ENCODE measurements at places on chromosomes 7 and 10. TPM values are rescaled to one million over a fixed set of nuclear protein-coding genes. Genes with fewer than 3 reads are reported as not detected.

The ZNF92 gene
- 5.1 TPM for total RNA-seq

The PDK4 gene
- 316 TPM for total RNA-seq

The CCDC3 gene
- total RNA-seq = 6.3 TPM

The ZC3HAV1L gene
- 7.8 TPM for total RNA-seq

The PILRA gene
- 47.2 TPM for total RNA-seq

The STEAP2 gene
- 18.7 TPM for total RNA-seq

The CPEB3 gene
- 5.5 TPM for total RNA-seq

The CYP3A7 gene
- total RNA-seq = 1.7 TPM

The NPFFR1 gene
- total RNA-seq = 0.29 TPM

The MYOZ1 gene
- total RNA-seq = not detected

- H3K36me3 ChIP-seq = no peaks in the 10 kb centered on the region
- DNase-seq = no peak
Observed at GRCh38 chr7:3201937-3202710, 98.9 kb upstream of the SDK1 start.

- H3K36me3 ChIP-seq = peaks cover 4% of the 10 kb centered on the region
- H3K27ac ChIP-seq = no peak overlapping the region
- no peaks in the 10 kb centered on the region for H3K27me3 ChIP-seq
- H3K4me1 ChIP-seq = peaks cover 20% of the 10 kb centered on the region
Observed at GRCh38 chr7:55556031-55556430, 16.3 kb downstream of the VOPP1 start.

GRCh38 chr7:57404343-57404966 lies 45.5 kb upstream of the ZNF716 start:
- no peaks in the 10 kb centered on the region for H3K4me1 ChIP-seq
- no peak overlapping the region for H3K27ac ChIP-seq

- no peak overlapping the region for H3K4me3 ChIP-seq
- H3K27me3 ChIP-seq = no peaks in the 10 kb centered on the region
- DNase-seq = no peak
- H3K4me1 ChIP-seq = no peaks in the 10 kb centered on the region
- no peaks in the 10 kb centered on the region for H3K36me3 ChIP-seq
- no peak overlapping the region for H3K27ac ChIP-seq
Observed at GRCh38 chr7:159060440-159060839, 84.2 kb downstream of the VIPR2 start.

DNA sequence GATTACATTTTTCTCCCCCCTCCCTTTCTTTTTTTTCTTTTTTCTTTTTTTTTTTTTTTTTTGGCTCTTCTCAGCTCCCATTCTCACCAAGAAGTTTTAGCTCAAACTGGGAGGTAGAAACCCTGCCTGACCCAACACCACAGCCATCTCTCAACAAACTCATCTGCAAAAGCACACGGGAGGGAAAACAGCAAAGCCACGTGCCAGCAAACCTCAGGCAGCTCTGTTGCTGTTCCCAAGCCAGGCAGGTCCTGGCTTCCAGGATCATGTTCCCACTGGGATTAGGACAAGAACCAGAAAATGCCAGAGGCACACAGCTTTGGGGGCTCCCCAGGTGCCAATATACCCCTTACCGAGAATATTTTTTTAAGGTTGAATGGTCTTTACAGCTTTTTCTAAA lies 56.7 kb downstream of the ITIH5 start:
- no peaks in the 10 kb centered on the region for H3K4me1 ChIP-seq
- H3K27ac ChIP-seq = no peak overlapping the region
- H3K4me3 ChIP-seq = no peak overlapping the region
- no peaks in the 10 kb centered on the region for H3K27me3 ChIP-seq
- no peaks in the 10 kb centered on the region for H3K36me3 ChIP-seq

- H3K36me3 ChIP-seq = no peaks in the 10 kb centered on the region
- no peak for DNase-seq
- H3K4me1 ChIP-seq = no peaks in the 10 kb centered on the region
- no peak overlapping the region for H3K27ac ChIP-seq
Observed at GRCh38 chr10:130848855-130849254, 462.7 kb downstream of the TCERG1L start.

DNA sequence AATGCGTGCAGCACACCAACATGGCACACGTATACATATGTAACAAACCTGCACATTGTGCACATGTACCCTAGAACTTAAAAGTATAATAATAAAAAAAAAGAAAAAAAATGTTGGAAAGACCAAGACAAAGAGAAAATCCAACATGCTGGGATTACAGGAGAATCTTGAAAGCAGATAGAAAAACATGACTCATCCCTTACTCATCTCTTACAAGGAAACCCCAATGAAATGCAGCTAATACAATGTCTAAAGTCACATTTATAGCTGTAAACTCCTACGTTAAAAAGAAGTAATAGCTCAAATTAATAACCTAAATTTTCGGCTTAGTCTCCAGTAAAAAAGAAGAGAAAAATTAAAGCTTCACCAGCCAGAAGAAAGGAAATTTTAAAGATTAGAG lies 47.5 kb upstream of the DGKB start:
- H3K27me3 ChIP-seq = no peaks in the 10 kb centered on the region
- no peak for DNase-seq
- no peaks in the 10 kb centered on the region for H3K4me1 ChIP-seq
- H3K4me3 ChIP-seq = no peak overlapping the region

DNA sequence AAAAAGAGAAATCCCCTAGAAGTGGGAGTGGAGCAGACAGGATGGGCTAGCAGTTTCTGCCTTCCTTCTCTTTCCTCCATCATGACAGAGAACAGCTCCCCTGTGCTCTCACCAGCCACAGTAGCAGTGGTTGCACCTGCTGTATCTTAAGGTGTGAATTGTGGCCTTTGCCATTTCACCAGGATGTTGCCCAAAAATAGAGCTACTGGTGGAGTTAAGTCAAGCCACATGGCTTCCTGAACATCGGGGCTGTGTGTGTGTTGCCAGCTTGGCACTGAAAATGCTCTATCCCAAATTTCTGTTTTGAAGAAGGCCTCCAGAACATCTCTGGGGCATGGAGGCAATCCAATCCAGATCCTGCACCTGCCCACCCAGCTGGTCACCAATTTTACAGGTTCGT lies 348.7 kb downstream of the EXOC4 start:
- no peak overlapping the region for H3K27ac ChIP-seq
- H3K36me3 ChIP-seq = no peaks in the 10 kb centered on the region
- DNase-seq = no peak

- peak overlapping the region; percentile 86 for H3K4me3 ChIP-seq
- peaks cover 24% of the 10 kb centered on the region for H3K36me3 ChIP-seq
- H3K4me1 ChIP-seq = peaks cover 52% of the 10 kb centered on the region
Observed at GRCh38 chr10:73785721-73786511, 510 bp downstream of the ZSWIM8 start.

- H3K27ac ChIP-seq = no peak overlapping the region
- H3K4me3 ChIP-seq = no peak overlapping the region
- H3K4me1 ChIP-seq = no peaks in the 10 kb centered on the region
Observed at GRCh38 chr10:35794703-35795102, 152.6 kb upstream of the FZD8 start.

DNA sequence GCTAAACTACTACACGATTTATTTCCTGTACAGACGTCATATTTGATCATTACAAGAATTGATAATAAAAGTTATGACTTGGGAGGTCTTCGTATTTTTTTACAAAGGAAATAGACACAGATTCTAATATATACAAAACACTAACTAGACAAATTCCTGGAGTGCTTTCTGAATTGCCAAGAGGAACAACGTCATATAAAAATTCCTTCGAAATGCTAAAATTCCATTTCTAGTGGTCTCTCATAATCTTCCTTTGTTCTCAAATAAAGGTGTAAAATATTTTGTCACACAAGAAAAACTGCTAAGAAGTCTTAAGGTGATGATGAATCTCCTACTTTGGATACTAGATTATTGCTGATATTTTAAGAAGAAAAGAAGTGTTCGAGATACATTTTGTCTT lies 85.4 kb downstream of the CDK6 start:
- H3K27ac ChIP-seq = no peak overlapping the region
- H3K27me3 ChIP-seq = no peaks in the 10 kb centered on the region
- H3K4me1 ChIP-seq = peaks cover 6% of the 10 kb centered on the region
- no peak for DNase-seq

- no peak overlapping the region for H3K27ac ChIP-seq
- DNase-seq = no peak
- no peak overlapping the region for H3K4me3 ChIP-seq
- H3K4me1 ChIP-seq = peaks cover 6% of the 10 kb centered on the region
Observed at GRCh38 chr7:99839287-99840021, 11.6 kb downstream of the CYP3A43 start.

GRCh38 chr7:29898301-29898700 lies 91.3 kb downstream of the SCRN1 start:
- DNase-seq = no peak
- H3K27me3 ChIP-seq = no peaks in the 10 kb centered on the region
- no peak overlapping the region for H3K27ac ChIP-seq
- no peaks in the 10 kb centered on the region for H3K36me3 ChIP-seq
- no peak overlapping the region for H3K4me3 ChIP-seq

GRCh38 chr10:63115732-63116383 lies 17.3 kb upstream of the NRBF2 start:
- no peaks in the 10 kb centered on the region for H3K4me1 ChIP-seq
- no peak overlapping the region for H3K4me3 ChIP-seq
- peak overlapping the region; percentile 84 for H3K27ac ChIP-seq

GRCh38 chr10:17607060-17607459 lies 10.1 kb downstream of the HACD1 start:
- no peak overlapping the region for H3K27ac ChIP-seq
- no peak for DNase-seq
- no peaks in the 10 kb centered on the region for H3K36me3 ChIP-seq
- H3K27me3 ChIP-seq = no peaks in the 10 kb centered on the region
- H3K4me3 ChIP-seq = no peak overlapping the region

DNA sequence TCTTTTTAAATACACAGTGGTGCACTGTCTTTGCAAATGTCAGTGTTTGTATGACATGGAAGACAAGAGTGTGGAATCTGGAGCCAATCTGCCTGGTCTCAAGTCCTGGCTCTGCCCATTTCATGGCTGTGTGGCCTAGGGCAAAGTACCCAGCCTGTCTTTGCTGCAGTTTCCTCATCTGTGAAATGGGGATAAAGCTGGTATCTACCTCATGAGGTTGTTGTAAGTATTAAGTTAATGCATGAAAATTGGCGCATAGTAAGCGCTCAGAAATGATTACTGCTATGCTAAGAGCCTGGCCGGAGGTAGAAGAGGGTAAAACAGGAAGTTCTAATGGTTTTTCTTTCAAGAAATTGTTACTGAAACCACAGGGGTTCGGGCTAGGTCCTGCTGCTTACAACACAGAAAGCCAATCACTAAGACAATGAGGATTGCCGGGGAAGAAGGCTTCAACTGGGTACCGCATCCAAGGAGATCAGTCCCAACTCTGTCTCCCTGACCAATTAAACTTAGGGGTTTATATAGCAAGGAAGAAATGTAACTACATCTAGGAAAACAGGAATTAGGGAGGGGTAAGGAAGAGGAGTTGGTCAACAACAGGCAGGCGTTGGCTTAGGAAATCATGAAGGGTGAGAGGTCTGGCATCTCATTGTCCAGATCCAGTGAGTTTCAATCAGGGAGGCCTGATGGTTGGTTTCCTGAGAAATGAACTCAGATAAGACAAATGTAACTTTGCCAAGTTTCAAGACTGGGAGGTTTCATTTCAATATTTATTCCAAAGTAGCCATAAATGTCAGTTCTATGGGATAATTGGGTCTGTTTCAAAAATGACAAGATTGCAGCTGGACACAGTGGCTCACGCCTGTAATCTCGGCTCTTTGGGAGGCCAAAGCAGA lies 57.0 kb downstream of the CHST3 start:
- H3K27me3 ChIP-seq = no peaks in the 10 kb centered on the region
- peaks cover 30% of the 10 kb centered on the region for H3K4me1 ChIP-seq
- H3K27ac ChIP-seq = no peak overlapping the region
- no peak overlapping the region for H3K4me3 ChIP-seq
- no peaks in the 10 kb centered on the region for H3K36me3 ChIP-seq

DNA sequence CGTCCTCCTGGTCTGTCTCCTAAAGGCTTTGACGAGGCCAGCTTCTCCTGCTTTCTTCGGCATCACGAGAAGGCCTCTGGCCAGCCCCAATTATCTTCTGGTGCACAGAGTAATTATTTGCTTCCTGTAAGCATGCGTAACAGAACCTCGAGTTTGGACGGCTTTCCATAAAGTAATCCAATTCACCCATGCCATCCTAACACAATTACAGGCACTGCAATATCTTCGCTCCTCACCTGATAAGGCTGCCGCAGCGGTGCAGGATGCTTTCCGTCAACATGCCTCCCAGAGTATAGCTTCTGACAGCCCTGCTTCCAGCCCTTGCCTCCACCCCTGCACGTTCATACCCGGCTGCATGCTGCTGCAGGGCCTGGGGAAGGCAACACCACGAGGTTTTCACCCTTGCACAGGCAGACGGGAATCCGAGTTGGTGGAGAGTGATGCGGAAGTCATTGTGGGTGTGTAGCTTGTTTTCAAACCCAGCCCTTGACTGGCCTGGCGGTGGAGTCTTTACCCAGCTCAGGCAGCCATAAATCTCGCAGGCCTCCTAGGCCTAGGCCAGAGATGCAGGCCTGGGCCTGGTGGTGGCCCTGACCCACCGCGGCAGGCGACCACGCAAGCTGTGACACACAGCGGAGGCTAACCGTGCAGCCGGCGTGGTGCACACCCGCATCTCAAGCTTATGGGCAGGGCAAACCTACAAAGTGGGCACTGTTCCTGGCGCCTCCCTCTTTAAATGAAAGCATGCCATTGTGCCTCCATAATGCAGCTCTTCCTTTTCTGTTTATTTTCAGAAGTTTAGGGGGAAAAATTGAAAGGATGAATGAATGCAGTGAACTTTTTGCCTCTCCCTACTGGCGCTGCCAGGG lies 12.7 kb downstream of the EBF3 start:
- H3K4me1 ChIP-seq = no peaks in the 10 kb centered on the region
- H3K27ac ChIP-seq = no peak overlapping the region
- H3K36me3 ChIP-seq = no peaks in the 10 kb centered on the region

DNA sequence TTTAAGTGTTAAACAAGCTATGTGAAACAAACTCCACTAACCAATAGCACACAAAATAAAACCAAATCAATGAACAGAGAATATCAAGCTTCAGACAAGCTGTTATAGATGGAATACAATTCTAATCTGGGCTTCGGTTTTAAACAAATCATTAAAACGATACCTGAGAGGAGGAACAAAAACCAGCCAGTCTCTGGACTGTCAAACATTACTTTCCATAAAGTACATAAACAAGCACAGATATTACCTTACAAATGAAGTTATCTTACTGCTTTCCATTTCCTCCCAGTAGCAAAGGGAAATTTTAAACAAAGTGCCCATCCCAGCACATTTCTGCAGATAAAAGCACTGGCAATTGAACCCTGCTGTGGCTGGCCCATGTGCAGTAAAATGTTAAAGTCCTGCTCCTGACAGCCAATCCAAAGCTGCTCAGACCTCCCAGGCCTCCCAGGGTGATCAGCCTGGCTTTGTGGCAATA lies 128.0 kb downstream of the NRCAM start:
- H3K4me1 ChIP-seq = no peaks in the 10 kb centered on the region
- H3K27ac ChIP-seq = no peak overlapping the region
- H3K27me3 ChIP-seq = no peaks in the 10 kb centered on the region
- no peaks in the 10 kb centered on the region for H3K36me3 ChIP-seq
